ENCODE measurements at places on chromosomes 4 and X.

- DNase-seq: no peak
Observed at GRCh38 chrX:67546496-67547423, 2.9 kb downstream of the AR start.

DNA sequence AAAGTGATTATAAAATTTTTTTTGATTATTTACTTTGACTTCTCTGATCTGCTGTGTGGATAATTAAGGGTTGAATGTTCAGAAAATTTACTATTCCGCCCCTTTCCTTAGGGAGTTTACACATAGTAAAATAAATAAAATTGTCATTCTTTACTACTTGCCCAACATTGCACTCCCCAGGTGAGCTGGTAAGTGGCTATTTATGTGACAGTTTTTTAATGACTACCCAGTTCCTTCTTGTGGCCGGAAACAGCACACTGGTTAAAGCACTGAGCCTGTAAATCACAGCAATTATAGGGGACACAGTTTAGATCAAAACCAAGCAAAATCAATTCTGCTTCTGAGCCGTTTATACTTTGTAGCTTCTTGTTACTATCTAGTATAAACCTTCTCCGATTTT is 158.1 kb downstream of the FHIP1A start:
- no peak for DNase-seq

DNA sequence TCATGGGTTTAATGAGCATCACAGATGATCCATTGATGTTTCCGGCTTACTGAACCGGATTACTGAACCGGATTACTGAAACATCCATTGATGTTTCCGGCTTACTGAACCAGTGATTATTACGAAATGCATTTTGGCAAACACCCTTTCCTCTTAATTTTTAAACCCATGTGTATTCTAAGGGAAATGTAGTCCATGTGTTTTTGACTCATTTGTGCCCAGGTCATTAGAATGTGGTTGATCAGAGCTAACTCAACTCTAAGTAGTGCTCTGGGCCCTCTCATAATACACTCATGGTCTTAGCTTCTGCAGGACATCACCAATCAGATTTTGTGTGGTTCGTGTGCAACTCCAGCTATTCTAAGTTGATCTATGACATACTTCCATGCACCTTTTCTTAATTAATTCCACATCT is 141.6 kb downstream of the SPATA18 start:
- DNase-seq: no peak

- no peak for DNase-seq
Observed at GRCh38 chr4:145521282-145521681, 39.6 kb downstream of the SMAD1 start.

GRCh38 chr4:39410415-39410814 is 3.7 kb downstream of the KLB start:
- DNase-seq: no peak

GRCh38 chr4:185304944-185305690 is 90.6 kb downstream of the LRP2BP start:
- no peak for DNase-seq

GRCh38 chr4:17310269-17310652 is 201.6 kb downstream of the QDPR start:
- no peak for DNase-seq

DNA sequence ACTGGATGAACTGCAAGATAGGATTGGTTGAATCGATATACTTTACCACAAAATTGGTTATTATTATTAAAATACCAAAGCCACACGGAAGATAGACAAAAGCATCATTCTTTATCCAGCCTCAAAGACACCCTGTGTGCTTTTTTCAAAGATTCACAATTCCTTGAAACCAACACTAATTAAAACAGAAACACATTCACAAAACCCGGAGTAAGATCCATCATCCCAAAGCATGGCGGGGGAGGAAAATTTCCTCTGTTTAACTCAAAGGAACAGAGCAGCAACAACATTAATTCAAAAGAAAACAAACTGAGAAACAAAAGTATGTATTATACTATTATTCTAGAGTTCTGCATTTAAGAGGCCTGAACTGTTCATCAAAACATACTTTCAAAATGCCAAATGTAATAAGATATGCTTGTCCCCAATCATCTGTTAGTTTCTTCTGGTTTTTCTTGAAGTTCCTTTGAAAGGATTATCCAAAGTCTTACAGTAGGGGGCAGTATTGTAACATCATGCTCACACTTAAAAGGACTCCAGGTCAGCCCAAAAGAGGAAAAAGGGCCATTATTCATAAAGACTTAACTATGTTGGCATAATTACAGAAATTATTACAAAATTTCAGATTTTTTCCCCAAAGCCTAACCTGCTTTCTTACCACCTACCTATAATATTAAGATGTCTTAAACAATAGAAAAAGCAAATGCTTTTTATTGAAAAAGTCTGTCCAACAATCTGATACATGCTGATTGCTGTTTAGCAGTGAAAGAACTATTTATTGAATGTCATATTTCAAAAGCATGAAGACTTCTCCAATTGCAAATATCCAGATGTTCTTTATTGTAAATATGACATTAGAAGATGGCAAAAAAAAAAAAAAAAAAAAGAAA is 168.7 kb downstream of the SCFD2 start:
- DNase-seq: no peak

GRCh38 chr4:138602664-138603063 is 360.5 kb upstream of the SLC7A11 start:
- DNase-seq: no peak

DNA sequence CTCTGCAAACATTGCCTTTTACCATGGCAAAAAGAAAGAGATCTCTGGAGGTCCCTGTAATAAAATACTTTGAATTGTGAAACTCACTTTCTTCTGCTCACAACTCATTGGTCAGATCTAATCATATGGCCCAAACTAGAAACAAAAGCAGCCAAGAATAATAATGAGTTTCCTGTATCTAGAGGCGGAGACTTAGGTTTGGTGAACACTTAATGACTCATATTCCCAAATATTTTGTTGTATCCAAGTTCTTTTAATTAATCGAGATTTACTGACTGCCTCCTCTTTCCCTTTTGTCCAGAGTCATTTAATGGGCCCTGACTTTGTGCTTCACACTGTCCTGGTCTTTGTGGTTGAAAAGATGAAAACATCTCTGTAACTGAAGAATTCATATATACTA is 190.6 kb downstream of the CCSER1 start:
- DNase-seq: no peak

GRCh38 chrX:152968193-152968592 is 25.7 kb downstream of the PNMA5 start:
- no peak for DNase-seq

DNA sequence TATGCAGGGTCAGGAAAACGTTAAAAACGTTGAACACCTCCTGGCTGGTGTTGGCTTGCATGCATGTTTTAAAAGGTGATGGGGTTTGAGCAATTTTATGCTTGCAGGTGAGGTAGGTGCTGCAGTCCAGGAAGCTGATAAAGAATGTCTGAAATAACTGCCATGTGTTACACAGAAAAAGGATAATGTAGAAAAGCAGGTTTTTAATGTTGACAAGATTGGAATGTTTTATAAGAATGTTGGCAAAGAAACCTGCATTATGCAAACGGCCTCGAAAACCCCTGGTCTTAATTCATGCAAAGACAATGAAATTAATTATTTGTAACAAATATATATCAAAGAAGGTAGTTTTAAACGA is 723.7 kb upstream of the AGA start:
- no peak for DNase-seq

DNA sequence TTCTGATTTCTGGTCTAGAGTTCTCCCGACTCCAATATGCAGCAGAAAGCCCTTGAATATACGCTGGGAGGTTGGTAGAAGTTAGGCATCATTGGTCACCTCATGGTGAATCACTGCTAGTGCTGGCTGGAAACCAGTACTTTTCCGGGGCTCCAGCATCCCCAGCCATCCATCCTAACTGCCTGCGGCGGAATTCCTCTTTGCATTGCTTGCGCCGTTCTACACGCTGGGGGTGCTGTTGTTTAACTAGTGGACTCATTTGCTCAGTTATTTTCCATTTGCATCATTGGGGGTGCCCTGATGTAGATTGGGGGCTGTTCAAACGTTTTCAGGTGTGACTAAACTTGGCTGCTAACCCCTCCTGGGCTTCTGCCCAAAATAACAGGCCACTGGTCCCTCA is 23.3 kb upstream of the GPR50 start:
- no peak for DNase-seq

DNA sequence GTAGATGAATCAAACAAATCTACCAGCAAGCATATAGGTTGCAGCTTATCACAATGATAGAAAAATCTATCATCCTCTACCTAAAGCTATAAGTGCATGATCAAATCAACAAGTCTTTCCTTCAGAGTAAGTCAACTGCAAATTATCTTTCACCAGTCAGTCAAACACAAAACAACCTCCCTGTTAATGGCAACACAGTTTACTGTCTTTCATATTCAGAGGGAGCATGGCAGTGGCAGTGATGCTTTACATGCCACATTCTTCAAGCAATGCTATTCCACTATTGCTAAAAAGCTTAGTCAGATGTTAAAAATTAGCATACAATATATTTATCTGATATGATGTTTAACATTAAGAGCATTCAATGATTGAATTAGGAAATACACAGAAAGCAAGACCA is 245.1 kb upstream of the KLHL4 start:
- DNase-seq: no peak

GRCh38 chrX:127552571-127552970 is 499.6 kb downstream of the ACTRT1 start:
- DNase-seq: no peak

DNA sequence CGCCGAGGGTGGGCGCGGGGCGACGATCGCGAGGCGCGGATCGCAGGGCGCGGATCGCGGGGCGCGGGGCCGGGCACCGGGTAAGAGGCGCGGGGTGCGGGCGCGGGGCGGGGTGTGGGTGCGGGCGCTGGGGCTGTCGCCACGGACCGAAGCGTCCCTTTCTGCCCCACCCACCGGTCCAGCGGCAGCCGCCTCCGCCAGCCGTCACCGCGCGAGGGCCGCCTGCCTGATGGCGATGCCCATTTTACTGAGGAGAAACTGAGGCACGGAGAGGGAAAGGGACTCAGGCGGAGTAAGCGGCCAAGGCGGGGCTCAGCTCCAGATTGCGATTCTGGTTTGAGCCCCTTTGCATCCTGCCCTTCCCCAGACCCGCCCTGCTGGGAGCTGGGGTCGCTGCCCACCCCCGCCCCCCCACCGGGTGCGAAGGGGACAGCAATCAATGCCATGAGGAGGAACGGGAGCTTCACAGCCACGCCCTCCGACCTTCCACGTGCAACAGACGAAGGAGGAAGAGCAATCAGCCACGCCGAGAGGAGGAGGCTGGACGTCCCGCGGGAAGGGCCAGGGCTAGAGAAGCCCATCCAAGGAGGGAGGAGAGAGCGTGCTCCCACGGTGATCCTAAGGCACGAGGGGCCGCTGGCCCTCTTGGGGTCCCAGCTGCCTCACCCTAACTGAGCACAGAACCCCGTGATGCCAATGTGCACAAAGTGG is 10.9 kb upstream of the MAN2B2 start:
- no peak for DNase-seq

DNA sequence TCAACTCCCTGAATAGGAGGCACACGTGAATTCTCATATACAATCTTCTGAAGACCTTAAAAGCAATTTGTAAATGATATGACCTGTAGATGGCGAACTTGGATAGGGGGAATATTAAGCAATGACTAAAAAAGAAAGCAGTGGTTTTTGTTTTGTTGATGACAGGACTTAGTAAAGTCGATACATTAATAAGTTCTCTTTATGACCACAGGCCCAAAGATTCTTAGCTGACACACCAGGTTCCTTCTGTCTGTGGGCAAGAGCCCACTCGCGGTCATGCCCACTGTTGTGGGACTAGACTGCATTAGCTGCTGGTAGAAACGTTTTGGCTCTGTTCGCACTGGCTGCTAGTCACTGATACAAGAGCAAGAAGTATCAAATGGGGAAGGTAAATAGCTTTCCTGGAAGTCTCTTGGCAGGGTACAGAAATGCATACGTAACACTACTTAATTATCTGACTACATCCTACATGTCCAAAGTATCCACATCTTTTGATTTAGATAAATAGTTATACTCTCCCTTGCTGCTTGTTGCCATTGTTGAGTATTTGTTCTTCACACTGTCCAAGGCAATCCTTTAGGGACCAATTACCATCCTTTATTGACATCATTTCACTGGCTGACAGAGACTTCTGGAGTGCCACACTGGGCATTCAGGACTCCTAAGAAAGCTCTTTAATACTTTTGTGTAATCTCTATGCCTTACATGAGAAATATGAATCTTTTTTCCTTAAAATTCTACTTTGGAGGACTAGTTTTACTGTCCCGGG is 31.0 kb downstream of the ALPK1 start:
- no peak for DNase-seq

DNA sequence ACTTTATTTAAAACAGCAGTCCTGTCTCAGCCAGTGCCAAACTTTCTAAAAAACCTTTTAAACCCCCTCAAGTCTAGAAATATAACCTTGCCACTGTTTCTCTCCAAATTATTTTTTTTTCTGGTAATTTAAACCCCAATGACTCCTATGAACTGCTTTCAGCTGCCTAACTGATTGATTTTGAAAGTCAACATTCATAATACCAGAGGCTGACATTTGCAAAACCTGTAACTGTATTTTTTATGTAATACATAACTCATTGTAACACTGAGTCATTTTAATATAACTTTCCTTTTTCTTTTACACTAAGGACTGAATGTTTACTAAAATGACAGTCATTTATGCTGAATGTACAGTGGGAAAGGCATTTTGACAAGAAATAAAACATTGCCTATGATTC is 19.1 kb upstream of the EGFL6 start:
- no peak for DNase-seq

DNA sequence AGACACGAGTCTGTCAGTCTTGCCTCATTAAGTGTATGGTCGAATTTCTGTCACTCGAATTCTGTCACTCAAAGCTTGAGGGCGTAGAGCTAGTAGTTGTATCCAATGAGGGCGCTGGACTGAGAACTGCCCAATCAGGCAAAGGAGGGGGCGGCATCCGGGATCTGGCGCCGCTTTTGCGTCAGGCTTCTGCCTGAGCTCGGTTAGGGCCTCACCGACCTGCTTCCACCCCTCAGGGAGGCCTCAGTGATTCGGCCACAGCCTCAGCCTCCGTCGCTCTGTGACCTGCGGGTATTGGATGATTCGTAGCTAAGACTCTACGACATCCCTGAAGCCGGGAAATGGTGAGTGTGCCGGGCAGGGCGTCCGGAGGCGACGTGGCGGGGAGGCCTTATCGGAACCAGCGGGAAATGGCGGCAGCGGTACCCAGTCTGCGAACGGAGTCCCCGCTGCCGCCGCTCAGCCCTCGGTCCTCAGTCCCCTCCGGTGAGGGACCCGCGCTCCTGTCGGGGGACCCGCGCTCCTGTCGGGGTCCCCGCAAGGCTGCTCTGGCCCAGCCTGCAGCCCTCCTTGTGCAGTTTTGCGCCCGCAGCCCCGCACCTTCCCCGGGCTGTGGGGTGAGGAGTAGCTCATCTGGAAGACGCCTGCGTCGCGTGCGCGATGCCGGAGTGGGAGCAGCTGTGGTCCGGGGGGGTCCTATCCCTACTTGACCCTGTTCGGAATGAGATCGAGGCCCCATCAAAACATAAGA is 88.3 kb downstream of the ZNF718 start:
- DNase-seq: no peak

DNA sequence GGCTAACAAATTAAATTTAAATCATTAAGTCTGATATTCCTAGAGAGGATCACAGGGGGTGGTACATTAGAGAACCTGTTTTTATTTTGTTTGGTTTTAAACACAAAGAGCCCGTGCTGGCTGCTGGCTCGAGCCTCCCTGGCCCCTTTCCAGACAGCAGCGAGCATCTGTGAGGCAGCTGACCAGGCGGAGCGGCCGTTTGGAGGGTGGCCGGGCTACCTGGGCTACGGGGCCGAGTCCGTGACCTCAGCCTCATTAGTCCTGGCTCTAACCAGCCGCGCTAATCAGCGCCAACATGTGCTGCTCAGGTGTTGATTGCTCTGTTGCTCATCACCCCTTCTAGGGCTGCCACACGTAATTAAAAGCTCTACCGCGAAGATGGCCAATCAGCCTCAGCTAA is 35.3 kb downstream of the DCTD start:
- DNase-seq: no peak

- DNase-seq: no peak
Observed at GRCh38 chr4:100738196-100739165, 220.7 kb upstream of the EMCN start.

All from stimulated activated CD4-positive, alpha-beta T cell treated with anti-CD3 and anti-CD28 coated beads, TNF-alpha, amount 100 ng/mL, for 4 hours (primary cell).